Stimulated activated CD4-positive, alpha-beta T cell treated with anti-CD3 and anti-CD28 coated beads, Interleukin-15, amount 100 ng/mL, for 1 hour (primary cell): ENCODE measurements at places on chromosomes 11 and 22.

DNA sequence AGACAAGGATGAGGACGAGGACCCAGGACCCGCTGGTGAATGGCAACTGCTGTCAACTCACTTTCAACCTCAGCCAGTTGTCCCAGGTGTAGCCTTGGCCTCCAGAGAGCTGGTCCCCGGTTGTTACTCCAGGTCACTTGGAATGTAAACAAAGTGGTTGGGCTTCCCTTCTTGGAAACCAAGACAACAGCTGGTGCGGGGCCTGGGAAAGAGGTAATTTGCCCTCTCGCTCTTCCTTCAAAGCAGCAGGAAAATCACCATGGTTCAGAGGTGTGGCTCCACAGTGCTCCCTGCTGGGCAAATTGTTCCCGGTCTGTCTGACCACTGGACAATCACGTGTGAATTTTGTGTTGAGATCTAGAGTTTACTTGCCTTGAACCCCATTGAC, 15.0 kb downstream of the SLC1A2 start:
- no peak for DNase-seq

- DNase-seq = no peak
Measured at GRCh38 chr22:28398981-28399380, 280.7 kb downstream of the TTC28 start.

DNA sequence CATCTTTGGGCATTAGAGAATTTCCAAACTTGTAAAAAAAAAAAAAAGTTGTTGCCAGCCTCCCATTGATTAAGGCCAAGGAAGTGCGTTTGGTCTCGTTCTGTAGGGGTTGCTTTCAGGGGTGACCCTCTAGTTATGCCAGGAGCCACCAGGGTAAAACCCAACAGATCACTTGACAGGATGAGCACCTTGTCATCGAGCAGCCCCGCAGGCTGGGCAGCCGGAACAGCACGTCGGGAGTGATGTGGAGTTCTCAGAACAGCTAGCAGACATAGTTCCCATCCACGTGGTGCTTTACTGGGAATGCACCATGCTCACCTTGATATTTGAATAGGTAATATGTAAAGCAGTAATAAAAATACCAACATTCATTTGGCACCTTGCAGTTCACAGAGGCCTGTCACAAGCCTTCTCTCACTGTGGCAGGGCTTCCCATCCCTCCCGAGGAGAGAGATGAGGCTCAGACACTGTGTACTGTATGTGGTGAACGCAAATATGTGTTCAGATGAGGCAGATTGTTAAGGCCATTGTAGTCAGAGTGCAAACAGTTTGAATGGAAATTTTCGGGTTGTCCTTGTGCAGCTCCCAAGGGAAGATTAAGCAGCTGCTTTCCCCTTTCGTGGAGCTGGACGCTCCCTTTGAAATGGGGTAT, 70.9 kb upstream of the SORL1-AS1 start:
- DNase-seq = no peak

DNA sequence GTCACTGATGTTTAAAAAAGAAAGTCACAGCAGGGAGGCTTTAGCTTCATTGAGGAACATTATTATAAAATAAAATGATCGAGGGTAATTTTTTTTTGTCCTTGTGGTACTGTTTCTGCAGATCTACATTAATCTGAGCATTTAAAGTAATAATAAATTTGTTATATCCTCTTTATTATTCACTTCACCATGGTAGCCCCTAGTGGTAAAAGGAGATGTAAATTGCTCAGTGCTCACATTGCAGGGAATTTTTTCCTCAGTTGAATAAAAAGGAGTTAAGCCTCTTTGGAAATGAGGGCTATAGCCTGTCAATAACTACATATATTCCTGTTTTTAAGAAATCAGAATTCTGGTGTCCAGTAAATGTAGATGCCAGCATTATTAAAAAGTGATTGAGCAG, 99.7 kb upstream of the VPREB1 start:
- no peak for DNase-seq

GRCh38 chr11:120057595-120058581, 80.0 kb downstream of the TRIM29 start:
- DNase-seq = no peak

DNA sequence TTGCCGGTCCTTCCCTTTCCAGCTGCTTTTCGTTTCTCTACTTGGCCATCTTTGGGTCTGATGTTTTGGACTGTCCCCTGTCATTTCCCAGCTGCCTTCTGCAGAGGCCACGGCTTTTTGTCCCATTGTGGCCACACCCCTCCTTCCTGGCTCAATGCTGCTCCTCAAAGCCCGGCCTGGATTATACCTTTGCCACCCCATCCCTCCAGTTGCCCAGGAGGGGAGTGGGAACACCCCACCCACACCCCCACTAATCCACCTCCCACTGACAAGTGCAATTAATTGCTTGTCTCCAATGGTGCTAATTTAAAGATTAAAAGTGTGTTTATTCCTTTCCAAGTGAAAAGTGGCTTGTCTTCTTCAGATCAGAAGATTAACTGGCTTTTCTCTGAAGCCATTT, 34.2 kb upstream of the CSNK2A3 start:
- no peak for DNase-seq

DNA sequence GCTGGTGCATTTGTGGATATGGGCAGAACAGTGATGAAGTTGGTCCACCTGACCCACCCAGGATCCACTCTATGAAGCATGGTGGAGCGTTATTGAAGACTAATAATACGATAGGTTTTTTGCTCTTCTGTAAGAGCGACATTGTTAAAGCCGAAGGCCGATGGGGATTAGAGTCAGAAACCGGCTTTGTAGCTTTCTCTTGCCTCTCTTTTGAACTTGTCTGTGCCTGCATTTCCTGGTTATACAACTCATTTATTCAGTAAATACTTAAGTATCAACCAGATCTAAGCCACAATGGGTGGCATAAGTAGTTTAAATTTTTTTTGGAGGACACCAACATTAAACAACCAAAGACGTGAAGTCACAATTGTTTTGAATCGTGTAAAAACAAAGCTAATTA, 93.4 kb downstream of the ARHGAP42 start:
- no peak for DNase-seq

DNA sequence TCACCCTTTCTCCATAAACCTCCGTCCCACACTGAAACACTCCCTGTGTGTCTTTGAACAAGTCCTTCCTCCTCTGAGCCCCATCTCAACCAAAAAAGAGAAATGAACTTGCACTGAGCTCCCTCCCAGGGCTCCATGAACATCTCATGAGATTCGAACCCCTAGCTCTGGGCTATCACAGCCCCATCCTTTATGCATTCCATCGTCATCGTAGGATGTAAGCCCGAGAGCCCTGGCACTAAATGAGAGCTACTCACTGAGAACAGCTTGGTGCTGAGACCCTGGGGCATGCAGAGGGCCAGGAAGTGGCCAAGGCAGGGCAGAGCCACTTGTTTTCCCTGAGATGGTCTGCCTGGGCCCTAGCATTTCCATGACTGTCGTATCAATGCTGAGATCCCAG, 12.9 kb upstream of the SLC43A3 start:
- DNase-seq = no peak

DNA sequence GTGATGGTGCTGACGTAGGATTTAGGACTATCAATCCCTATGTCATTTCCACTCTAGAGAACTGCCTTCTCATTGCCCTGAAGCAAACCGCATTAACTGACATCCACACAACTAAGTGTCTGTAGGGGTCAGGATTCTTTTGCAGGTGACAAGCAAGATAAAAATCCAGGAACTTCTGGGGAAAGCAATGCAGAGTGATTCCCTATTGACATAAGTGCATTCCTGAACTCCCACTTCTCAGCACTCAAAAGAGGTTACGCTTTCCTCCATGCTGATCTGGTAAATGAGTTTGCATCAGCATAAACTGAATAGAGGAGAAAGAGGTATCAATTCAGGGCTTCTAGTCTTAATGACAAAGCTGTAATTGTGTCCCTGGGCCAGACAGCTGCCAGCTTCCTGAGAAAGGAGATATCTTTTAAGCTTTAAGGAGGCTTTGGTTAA, 224.6 kb upstream of the ISX start:
- no peak for DNase-seq

DNA sequence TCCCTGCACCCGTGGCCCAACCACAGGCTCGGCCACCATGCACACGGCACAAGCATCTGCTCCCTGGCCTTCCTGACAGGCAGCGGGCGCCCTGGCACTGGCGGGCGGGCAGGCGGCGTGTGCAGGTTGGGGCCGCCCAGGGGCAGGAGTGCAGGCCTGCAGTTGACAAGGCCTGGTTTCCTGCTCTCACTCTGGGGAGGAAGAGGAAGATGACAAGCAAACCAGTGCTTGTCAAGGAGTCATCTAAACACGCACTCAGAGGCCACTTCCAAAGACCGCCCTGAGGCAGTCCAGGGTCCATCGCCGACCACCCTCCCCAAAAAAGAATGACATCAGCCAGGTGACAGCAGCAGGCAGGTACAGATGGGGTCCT, 65.3 kb upstream of the LINC01488 start:
- no peak for DNase-seq

DNA sequence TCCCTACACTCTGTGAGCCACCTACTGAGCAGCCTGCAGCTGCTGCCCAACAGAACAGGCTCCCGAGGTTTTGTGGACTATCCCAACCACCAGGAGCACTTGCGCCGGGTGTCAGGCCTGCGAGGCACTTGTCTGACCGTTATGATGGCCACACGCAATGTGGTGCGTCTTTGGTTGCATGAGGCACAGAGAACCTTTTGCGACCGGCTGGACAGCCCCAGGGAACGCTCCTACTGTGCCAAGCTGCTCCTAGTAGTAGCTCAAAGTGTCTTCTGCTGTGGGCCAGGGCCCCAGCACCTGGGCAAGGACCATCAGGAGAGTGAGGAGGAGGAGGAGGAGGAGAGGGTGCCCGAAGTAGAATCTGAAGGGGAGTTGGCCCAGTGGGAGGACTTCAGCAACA, 46.4 kb downstream of the RRP8 start:
- DNase-seq = no peak

GRCh38 chr11:44538375-44539054, 26.9 kb upstream of the CD82 start:
- peak; percentile 43 for DNase-seq

DNA sequence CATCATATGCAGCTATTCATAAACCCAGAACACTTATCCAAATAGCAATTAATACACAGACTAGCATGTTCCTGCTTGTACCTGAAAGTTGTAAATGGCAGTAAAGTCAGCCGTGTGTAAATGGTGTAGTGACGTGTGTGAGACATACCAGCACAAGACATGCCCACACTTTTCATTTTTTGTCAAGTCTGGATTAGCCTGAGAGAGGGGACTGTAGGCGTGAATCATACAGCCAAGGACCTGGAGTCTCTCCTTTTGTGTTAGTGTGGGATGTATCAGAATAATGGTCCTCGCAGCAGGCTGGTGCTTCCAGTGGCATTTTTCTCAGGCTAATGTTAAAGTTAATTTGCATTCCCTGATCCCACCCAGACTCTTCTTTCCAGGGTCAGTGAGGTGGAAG, 116.8 kb upstream of the BMAL1 start:
- no peak for DNase-seq

GRCh38 chr11:41984023-41984422, 524.6 kb upstream of the LRRC4C start:
- DNase-seq = no peak

DNA sequence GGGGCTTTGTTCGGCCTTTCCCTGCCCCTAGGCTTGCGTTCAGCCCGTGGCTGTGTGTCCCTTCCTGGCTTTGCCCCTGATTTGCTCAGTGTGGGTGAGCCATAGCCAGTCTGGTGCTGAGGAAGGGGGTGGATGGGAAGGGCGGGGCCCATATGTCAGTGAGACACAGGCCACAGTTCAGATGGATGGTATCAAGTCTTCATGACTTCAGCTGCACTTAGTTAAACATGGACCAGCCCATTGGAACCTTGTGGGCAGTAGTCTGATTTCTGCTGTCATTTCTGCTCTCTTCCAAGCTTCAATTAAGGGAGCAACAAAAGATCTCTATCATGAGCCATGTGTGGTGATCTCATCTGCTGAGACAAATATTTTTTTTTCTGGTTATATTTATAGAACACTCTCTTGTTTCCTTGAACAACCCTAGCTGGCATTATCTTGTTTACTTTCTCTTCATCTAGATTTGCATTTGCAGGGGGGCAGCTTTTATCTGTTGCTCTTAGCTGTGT, 21.6 kb upstream of the PEX26 start:
- no peak for DNase-seq

GRCh38 chr22:35148866-35149548, 83.0 kb downstream of the ISX start:
- DNase-seq = no peak

DNA sequence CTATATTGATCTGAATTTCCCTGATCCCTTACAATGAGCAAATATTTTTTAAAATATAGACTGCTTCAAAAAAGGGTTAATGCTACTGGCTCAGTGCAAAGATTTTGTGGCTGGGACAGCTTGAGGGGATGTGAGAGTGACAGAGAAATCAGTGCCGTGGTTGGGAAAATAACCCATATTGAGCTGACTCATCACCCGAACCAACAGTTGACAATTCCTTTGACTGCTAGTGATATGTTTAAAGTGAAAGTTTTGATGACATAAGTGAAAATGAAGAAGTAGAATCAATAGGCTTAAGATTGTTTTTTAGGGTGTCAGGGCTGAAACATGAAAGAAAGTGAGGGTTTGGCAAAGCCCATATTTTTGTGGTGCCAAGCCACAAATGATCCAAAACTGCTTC, 257.1 kb upstream of the TENM4 start:
- DNase-seq = no peak

DNA sequence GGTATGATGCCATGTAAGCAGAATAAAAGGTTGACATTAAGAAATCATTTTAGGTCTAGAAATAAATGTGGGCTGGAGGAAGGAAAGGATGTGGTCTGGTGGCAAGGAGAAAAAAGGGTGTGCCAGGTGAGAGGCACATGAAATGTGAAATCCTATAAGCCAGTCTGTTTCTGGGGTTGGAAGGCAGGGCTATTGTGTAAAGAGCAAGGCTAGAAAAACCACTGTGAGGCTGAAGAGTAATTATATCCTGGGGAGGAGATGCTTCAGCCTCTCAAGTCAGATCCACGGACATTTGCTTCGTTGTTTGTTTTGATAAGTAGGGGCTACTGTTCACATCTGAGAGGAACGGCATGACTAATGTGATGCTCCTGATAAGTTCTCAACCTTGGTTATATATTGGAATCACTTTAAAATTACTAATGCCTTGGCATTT, 77.5 kb upstream of the CTSC start:
- DNase-seq = no peak

- no peak for DNase-seq
Measured at GRCh38 chr11:90229791-90230190, 6.9 kb upstream of the CHORDC1 start.

- DNase-seq = no peak
Measured at GRCh38 chr11:35372565-35373283, 46.6 kb downstream of the SLC1A2 start.

- DNase-seq = no peak
Measured at GRCh38 chr11:2164081-2164480, 3.1 kb upstream of the INS start.

GRCh38 chr11:44791316-44791925, 64.7 kb downstream of the TSPAN18 start:
- DNase-seq = no peak

GRCh38 chr11:16603245-16603644, 135.2 kb upstream of the C11orf58 start:
- DNase-seq = no peak

- DNase-seq = no peak
Measured at GRCh38 chr11:63099555-63099954, 44.5 kb downstream of the SLC22A24 start.
